GM23248 (cell line): ENCODE measurements at places on chromosomes 16 and 17.

DNA sequence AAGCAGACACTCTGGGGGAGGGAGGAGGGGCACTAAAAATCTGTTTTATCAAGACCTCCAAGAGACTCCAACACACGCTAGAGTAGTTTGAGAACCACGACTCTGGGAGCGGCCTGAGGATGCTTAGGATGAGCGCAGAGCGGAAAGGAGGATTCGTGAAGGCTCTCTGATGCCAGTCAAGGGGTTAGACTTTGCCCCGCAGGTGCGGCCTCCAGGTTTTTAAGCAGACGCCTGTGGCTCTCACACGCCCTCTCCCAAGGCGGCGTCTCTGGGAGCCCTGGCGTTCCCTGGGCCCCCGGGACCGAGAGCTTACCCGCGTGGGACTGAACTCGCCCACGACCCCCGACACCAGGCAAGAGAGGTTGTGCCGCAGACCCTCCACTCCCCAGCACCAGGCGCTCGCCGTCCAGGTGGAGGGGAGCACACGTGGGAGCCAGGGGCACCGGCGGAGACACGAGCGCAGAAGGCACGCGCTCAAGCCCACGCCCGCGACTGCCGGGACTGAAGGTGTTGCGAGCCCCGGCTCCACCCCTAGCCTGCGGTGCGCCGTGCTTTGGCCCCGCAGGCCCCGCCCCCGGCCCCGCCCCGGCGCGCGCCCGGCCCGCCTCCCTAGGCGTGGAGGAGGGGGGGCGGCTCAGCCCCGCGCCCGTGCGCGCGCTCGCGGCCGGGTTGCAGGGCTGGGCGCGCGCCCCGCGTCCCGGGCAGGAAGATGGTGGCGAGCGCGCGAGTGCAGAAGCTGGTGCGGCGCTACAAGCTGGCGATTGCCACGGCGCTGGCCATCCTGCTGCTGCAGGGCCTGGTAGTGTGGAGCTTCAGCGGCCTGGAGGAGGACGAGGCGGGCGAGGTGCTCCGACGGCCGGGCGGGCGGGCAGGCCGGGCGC is at the start of gene XYLT2:
XYLT2 (plus strand) TSS at position 695 of the 881 bp plus-strand sequence; CDS start at position 710, 15 bp downstream.
- peak; percentile 95 for DNase-seq

DNA sequence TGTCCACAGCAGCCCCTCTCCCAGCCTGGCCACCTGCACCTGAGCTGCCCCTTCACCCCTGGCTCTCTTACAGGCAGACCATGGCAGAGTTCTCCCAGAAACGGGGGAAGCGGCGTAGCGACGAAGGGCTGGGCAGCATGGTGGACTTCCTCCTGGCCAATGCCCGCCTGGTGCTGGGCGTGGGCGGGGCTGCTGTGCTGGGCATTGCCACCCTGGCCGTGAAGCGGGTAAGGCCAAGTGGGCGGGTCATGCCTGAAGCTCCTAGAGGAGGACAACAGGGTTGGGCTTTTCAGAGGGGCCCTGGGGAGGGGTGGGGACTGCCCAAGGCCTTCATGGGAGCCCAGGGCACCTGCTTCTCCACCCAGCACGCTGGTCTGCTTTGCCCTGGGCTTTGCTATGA is 2.2 kb downstream of the MIEF2 start:
- no peak for DNase-seq

DNA sequence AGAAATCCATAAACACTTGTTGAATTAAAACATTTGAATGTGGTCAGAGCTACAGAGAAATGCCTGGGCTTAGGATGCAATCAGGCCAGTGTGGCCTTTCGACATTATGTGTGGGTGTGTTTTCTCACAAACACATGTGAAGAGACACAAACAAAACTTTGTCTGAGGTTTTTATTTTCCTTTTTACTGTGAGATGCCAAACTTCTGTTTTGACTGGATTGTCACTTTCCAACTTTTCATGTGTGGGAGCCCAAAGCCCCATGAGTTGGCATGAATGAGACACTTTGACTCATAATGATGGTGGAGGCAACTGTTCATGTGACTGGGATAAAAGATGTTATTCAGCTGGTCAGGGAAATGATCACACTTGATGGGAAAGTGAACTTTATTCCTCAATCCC is 71.9 kb upstream of the GAS7 start:
- DNase-seq, result peak; percentile 84

- DNase-seq, result no peak
These were observed 36.0 kb upstream of the ADCY9 start for GRCh38 chr16:4152267-4152666.

GRCh38 chr16:57023541-57024249 is 34.3 kb downstream of the NLRC5 start:
- DNase-seq, result no peak

DNA sequence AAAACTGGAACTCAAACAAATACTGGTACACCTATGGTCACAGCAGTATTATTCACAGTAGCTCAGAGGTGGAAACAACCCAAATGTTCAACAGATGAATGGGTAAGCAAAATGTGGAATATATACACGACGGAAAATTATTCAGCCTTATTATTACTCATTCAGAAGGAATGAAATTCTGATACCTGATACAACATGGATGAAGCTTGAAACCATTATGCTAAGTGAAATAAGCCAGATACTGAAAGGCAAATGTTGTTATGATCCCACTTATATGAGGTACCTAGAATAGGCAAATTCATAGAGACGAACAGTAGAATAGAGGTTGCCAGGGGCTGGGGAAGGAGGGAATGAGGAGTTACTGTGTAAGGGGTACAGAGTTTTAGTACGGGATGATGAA is 27.1 kb upstream of the MYLK3 start:
- DNase-seq, result no peak

DNA sequence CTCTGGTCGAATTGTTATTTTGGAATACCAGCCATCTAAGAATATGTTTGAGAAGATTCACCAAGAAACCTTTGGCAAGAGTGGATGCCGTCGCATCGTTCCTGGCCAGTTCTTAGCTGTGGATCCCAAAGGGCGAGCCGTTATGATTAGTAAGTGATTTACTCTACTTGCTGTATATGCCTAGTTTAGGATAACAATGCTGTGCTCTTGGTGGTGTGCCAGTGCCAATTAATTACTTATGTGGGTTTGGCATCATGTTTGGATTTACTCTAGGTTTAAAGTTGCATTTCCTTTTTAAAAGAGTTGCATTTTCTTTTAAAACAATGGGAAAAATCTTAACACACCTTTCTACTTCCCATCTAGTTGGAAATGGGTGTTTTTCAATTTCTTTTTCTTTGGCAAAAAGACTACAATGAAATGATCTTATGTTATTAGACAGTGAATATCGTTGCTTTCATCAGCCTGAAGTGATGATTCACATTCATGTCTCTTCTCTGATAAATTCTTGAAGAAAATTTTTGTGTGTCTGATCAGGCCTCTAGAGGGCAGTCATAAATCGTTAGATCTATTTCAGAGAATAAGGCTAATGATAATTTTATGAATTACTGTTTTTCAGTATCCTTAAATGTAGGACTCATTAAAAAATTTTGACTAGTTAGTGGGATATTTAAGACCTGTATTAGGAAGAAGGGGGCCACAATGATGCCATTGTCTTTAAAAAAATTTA is 5.6 kb downstream of the SF3B3 start:
- DNase-seq, result peak; percentile 87

- DNase-seq, result no peak
These were observed 13.0 kb downstream of the CETP start for GRCh38 chr16:56974549-56975300.
